ENCODE measurements at places on chromosomes 12 and 14.

- no peak for DNase-seq
Observed at GRCh38 chr12:96132819-96133218, 61.4 kb upstream of the ELK3 start.

DNA sequence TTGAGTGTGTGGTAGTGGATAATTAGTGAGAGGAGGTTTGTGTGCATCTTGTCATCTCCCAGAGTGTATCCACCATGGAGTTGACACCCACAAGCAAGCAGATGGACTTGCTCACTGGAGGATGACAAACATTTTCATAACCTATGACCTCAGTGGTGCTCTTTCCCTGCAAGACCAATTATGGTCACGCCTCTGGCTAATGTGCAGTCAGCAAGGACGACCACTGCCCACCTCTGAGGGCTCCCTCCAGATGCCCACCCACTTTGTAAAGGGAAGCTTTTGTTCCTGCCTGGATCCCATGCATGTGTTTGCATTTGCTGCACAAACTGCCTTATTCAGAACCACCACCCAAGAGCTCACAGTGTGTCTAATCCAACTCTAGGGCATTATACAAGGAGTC lies 982.8 kb downstream of the TMEM121 start:
- no peak for DNase-seq

DNA sequence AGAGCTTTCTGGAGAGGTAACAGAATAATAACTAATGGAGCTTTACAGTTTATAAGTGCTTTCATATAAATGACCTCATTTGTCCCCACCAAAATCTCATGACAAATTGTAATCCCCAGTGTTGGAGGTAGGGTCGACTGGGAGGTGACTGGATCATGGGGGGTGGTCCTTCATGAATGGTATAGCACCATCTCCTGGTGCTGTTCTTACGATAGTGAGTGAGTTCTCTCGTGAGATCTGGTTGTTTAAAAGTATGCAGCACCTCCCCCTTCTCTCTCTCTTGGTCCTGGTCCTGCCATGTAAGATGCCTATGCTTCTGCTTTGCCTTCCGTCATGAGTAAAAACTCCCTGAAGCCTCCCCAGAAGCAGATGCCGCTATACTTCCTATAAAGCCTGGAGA lies 423.3 kb upstream of the GARIN6 start:
- no peak for DNase-seq

- no peak for DNase-seq
Observed at GRCh38 chr12:116244001-116244400, 33.5 kb downstream of the MED13L start.

DNA sequence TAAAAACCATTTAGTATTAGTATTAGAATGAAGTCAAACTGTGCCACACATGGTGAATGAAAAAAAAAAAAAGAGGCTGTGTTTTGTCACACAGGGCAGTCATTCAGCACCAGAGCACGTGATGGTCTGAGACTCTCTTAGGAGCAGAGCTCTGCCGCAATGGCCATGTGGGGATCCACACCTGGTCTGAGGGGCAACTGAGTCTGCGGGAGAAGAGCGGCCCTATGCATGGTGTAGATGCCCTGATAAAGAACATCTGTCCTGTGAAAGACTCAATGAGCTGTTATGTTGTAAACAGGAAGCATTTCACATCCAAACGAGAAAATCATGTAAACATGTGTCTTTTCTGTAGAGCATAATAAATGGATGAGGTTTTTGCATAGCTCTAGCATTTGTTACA lies 12.2 kb upstream of the BDKRB1 start:
- no peak for DNase-seq
